ENCODE measurements at places on chromosomes 5 and 9.

DNA sequence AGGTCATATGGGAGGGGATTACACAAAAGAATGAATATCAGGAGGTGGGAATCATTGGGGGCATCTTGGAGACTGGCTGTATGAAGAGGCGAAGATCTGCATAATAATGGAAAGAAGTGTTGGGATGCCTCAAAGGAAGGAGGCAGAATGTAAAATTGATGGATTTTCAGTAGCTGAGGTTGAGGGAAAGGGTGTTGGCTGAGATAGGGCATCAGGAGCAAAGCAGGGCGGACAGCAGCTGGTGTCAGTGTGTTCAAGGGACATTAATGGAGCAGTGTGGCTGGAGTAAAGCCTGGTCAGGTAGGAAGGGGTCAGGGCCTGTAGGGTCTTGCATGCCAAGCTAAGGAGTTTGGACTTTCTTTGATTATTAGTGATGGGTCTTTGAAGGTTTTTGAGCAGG lies 65.2 kb upstream of the TNFAIP8 start:
- DNase-seq: no peak

- no peak for DNase-seq
These were observed 44.7 kb upstream of the IZUMO3 start for GRCh38 chr9:24590432-24590831.

DNA sequence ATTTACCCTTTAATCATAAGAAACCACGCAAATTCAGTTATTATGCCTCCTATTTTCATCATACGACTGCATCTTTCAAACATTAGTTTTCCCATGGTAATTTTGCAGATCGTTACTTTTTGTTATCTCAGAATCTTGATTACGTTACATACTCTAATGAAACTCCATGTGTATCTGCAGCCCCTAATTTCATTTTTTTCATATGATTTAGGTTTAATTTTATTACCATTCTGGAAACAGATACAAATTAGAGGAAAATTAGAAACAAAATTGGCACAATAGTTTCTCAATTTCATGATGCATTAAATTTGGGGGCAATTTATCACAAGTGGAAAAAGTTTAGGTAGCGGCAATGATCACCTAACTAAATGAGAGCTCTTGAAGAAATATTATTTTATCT lies 52.3 kb downstream of the C9orf153 start:
- DNase-seq: no peak

- DNase-seq: no peak
These were observed 13.4 kb upstream of the DELE1 start for GRCh38 chr5:141910271-141910673.

- no peak for DNase-seq
These were observed 21.0 kb upstream of the ARSB start for GRCh38 chr5:79005936-79006631.

- DNase-seq: no peak
These were observed 251.8 kb upstream of the RASA1 start for GRCh38 chr5:87015901-87016300.

GRCh38 chr5:178991190-178992145 lies 3.7 kb downstream of the GRM6 start:
- no peak for DNase-seq

DNA sequence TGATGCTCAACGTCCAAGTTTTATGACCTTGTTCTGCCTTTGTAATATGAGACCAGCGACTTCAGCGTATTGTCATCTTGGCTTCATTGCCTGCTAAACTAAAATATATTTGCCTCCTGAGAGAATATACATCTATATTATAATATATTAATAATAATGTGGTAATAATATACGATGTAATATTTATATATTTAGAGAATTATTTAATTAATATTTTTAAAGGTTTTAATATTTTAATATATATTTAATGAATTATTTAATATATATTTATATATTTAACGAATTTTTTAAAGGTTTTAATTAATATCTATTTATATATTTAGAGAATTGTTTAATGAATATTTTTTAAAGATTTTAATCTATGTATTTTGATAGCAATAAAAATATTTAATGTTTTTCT lies 700.7 kb downstream of the TAF11L14 start:
- no peak for DNase-seq

- DNase-seq: no peak
These were observed 33.1 kb downstream of the RASA1 start for GRCh38 chr5:87300744-87301143.

DNA sequence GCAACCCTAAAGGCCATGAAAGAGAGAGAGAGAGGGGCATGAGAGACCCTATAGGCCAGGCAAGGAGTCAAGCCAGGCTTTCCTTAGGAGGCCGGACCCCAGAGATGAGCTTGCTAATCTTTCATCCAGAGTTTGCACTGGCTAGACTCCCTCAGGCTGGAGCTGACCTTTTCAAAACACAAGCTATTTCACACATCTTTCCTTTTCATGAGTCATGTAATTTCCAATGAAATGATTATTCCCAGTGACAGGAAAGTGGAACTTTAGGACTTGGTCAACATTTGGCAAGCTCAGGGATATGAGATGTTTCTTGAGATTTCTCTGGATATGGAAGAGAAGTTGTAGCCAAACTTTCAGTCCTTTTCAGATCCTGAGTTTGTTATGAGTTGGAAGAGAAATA lies 117.7 kb downstream of the TARS1 start:
- DNase-seq: no peak

DNA sequence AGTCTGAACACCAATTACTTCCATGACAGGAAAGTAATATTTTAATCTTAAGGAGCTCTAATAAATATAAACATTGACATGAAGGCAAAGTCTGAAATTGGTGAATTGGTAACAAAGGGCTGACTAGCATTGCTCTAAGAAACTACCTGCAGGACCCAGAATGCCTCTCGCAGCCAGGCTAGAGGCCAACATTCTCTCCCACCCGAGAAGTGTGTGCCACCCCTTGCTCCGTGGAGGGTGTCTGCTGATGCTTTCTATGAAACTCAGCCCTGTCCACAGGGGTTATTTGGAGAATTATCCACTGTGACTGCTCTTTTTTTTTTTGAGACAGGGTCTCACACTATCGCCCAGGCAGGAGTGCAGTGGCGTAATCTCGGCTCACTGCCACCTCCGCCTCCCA lies 81.4 kb downstream of the USP20 start:
- DNase-seq: no peak

DNA sequence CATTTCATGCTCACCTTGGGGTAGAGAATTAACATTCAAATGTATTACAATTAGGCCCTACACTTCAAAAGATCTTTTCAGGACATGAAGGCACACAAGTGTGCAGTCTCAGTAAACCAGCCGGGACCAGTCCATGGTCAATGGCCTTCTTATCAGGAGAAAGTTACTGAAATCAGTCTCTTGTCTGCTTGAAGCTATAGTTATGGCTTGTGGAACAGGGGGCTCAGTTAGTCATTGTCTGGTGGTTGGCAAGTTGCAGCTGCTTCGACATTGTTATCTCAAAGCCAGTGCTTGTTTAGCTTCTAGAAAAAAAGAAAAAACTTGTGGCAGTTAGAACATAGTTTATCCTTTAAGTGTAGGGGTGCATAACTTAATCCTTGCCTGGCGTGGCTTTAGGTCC lies 213.1 kb upstream of the ACO1 start:
- no peak for DNase-seq

DNA sequence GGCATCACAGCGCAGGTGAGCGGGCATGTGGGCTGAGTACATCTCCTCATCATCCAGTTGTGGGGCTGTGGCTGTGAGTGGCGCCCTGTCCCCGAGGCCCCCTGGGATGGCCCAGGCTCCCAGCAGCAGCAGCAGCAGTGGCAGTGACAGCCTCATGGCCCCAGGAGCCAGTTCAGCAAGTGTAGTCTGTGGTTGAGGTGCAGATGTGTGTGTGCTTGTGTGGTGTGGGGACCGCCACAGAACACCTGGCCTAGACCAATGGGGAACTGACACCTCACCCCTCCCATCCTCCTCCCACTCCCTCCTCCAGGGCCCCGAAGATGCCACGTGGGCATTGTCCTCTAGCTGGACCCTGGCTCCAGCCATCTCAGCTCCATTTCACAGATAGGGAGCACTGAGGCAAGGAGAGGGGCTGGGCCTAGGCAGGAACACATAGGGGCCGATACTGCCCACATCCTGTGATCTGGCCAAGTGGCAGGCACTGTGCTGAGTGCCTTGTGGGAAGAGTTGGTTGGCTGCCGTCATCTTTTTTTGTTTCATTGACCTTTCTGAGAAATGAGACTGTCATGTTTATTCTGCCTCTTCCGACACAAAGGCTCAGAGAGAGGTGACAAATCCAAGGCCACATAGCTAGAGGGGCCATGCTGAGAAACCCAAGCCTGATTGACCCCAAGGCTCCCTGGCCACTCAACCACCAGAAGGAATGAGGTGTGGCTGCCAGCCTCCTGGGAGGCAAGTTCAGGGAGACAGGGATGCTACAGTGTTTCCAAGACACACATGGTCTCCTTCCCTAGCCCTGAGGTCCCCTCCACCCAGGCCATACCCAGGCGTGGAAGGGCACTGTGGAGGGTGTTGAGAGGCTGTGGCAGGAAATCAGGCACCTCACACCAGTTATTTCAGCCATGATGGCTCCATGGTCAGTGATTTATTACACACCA lies at the start of gene MZB1:
TSS of gene MZB1 (minus strand) at position 213 of the 938 bp plus-strand sequence. CDS start at position 156, 57 bp downstream.
- peak; percentile 68 for DNase-seq

GRCh38 chr9:7105095-7105494 lies 347.3 kb downstream of the KDM4C start:
- DNase-seq: no peak

DNA sequence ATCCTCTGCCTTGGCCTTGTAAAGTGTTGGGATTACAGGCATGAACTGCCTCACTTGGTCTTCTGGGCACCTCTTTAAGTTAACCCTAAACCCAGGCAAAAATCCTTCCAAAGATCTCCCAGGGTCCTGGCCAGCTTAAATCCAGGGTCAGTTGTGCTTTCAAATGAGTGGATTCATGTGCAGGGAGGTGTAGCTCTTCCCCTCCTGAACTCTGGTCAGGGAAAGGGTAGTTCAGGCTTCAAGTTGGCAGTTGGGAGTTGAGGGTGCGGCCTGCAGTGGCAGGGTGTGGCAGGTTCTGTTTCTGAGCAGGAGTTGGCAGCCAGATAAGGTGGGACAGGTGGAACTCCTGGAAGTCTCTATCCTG lies 3.6 kb downstream of the HNRNPAB start:
- DNase-seq: no peak

- no peak for DNase-seq
These were observed 38.8 kb upstream of the RPL26L1 start for GRCh38 chr5:172920447-172920849.

DNA sequence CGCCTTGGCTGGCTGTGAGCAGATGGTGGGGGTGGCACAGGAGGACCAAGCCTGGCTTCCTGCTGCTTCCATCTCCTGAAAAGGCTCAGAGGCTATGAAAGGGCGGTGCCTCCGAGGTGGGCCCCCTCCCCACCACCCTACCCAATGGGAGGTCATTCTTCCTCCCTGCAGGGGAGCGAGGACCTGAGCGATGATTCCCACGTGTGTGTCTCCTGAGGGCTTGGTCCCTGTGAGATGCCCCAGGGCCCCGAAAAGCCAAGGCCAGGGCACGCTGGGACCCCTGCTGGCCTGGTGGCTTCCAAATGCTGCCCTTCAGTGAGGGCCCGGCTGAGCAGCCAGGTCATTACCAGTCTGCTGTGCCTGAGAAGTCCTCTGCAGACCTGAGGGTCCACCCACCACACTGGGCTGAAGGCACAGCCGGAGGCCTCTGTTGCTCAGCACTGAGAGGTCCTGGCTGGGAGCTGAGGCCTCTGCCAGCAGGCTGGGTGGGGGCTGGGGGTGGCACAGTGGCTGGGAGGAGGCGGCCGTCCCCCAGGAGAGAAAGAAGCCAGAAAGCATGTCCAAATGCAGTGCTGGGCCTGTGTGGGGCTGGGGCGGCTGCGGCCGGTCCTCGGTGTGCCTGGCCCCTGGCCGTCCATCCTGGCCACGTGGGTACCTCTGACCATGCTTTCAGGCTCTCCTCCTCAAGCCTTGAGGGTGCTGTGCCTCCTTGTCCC lies 14.0 kb upstream of the SLC6A19 start:
- DNase-seq: no peak

- DNase-seq: no peak
These were observed 84.5 kb downstream of the LMX1B start for GRCh38 chr9:126698251-126698650.

- no peak for DNase-seq
These were observed 41.0 kb upstream of the EQTN start for GRCh38 chr9:27337833-27338526.

DNA sequence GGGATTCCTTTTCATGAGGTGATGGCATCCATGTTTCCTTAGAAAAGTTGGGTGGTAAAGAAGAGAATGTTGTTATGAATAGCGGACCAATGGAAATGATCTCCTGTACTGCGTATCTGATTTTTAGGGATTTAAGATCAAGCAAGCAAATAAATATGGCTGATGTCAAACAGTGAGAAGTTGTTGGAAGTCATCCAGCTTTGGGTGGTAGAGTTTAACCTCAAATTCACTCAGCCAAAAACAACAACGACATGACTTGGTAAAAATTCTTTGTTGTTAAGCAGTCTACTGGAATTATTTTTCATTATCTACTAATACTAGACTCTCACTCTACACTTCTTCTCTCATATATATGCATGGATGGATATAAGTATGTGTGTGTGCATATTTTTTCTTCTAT lies 426.5 kb downstream of the CTNND2 start:
- DNase-seq: no peak

DNA sequence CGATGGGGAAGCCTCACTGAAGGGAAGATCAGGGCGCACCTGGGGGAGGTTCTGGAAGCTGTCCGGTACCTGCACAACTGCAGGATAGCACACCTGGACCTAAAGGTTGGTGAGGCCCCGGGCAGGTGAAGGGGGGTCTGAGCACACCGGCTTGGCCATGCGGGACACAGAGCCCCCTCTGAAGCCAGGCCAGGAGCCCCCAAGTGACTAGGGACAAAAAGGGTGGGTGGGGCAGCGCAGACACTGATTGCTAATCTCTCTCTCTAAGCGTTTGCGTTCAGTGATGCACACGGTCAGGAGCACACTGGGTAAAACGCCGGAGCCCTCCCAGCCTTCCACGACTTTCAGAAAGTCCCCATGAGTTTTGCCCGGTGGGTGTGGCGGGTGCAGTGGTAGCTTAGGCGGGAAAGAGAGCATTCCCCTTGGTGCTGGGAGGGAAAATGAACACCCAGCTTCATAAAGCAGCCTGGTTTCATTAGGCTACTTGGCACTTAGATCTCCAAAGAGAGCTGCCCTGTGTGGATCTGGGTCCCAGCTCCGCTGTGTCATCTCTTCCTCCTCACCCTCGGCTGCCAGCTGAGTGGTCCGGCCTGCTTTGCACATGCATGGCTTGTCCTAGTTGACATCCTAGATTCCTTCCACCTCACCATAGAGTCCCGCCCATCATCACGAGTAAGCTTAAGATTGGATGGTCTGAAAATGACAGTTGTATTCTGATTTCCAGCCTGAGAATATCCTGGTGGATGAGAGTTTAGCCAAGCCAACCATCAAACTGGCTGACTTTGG lies 74.2 kb upstream of the OTULINL start:
- DNase-seq: no peak

GRCh38 chr5:81420039-81420667 lies 26.2 kb upstream of the ACOT12 start:
- DNase-seq: no peak

- no peak for DNase-seq
These were observed 178.7 kb downstream of the SNCAIP start for GRCh38 chr5:122490718-122491117.

DNA sequence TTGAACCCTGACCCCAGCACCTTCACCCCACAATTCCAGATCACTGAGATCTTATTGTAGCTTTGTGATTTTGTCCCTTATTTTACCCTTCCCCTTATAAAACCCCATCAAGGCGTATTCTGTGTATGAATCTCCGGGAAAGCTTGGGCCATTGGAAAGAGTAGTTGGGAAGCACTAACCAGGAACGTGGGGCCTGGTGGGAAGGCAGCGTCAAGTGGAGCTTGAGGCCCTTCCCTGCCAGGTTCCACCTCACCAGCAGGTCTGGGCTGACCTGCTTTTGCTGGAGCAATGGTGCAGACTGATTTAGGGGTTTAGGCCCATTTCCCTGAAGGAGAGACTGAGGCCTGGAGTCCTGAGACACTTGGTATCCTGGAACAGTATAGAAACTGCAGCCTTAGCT lies 9.3 kb downstream of the PHF2 start:
- DNase-seq: no peak
